ENCODE measurements at places on chromosomes 16 and 17.

- no peak for DNase-seq
Observed at GRCh38 chr17:65850486-65850885, 289.0 kb upstream of the AXIN2 start.

DNA sequence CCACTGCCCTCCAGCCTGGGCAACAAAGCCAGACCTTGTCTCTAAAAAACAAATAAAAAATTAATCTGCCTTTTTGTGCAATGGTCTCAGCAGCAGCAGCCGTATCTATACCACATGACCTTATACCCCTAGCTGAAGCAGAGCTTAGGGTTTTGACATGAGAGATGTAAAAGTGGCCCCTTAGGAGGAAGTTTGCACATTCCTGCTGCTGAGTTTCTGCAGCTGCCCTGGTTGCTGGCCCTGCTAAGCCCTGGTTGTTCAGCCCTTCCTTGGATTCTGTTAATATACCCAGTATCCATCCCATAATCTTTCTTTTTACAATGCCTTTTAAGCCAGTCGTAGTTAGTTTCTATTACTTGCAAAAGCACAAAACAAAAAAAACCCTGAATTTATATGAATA lies 33.0 kb upstream of the PRKCB start:
- DNase-seq: no peak

- no peak for DNase-seq
Observed at GRCh38 chr16:84427553-84427952, 59.2 kb downstream of the ATP2C2 start.

DNA sequence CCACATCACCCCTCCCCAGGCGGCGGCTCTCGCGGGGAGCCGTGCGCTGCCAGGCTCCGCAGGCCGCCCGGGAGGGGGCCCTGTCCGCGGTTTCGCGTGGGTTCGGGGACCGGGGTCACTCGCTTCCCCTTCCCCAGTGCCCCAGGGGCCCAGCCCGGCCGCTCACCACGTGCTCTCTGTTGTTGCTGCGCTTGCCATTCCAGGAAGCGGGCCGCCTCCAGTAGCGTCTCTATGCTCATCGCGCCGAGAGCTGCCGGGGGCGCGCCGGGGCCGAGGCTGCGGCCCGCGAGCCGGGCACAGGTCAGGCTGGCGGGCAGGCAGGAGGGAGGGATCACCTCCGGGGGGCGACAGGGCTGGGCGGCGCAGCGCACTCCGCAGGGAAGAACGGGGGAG lies 390 bp downstream of the MNT start:
- DNase-seq: no peak

Measured in stimulated activated CD8-positive, alpha-beta memory T cell treated with anti-CD3 and anti-CD28 coated beads, Interleukin-2, amount 100 ng/mL, for 1 hour (primary cell).